ENCODE measurements at places on chromosomes 11 and 22.

- peak; percentile 17 for DNase-seq
Measured at GRCh38 chr22:35299217-35299672, 449 bp upstream of the TOM1 start.

DNA sequence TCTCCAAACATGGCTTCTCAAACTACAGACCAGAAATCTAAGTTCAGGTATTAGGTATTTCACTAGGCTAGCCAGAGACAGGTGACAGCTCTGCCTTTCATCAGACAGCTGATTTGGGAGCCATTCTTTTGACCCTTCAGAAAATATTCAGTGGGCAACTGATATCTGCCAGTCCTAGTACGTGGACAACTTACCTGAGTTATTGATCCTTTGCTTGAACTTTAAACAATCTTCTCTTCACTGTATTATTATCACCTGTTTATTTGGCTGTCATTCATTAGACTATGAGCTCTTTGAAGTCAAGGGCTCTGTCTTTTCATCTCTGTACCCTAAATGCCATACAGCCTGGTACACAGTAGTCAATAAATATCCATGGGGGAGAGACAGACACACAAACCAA lies 17.2 kb downstream of the TRIM66 start:
- no peak for DNase-seq

- DNase-seq, result peak; percentile 4
Measured at GRCh38 chr11:107116358-107116757, 98.1 kb upstream of the GUCY1A2 start.

GRCh38 chr11:8699903-8700302 lies 17.3 kb downstream of the RPL27A start:
- DNase-seq, result no peak

DNA sequence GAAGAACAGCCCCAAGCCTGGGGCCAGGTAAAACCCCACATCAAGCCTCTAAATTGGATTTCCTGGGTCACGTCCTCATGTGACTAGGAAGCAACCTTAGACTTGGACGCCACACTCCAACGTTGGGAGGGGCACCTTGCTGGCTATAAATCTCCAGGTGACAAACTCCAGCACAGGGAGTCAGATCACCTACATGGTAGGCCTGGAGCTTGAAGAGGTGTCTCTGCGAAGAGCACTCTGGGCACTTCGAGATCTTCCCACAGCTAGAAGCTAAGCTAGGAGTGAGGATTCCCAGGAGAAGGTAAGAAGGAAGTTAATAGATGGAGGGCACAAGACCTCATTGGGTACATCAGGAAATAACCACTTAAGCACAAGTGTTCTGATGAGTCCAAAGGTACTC lies 77.1 kb upstream of the GNAZ start:
- DNase-seq, result no peak

DNA sequence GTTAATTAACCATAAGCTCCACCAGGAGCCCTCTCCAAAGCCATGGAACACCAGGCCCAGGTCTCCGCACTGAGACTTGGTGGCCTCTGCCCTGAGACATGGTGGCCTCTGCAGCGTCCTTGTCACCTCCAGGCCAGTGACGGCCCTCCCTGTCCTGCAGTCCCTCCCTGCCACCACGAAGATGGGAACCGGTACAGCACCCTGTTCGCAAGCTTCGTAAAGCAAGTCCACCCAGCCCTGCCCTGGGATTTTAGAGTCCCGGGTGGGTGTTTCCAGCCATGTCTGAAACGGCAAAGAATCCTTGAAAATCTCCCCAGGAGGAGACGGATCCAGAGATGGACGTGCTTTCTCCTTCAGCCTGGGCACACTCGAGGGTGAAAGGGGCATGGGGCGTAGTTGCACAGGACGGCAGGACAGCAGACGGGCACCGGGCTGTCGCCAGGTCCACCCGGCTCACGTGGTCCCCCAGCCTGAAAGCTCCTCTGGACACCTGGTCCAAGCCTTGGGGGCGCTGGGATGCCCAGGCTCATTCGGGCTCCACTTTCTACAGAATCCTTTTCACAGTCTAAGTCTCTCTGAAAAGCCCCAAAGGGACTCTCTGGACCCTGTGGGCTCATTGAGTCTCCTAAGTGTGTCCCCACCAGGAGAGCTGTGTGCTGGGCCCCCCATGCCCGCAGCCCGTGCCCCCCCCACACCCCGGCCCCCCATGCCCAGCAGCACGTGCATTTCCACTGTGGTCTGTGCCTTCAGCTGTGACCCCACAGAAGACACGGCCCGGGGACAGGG lies 456.2 kb downstream of the BRD1 start:
- DNase-seq, result no peak
